ENCODE measurements at places on chromosomes 5 and 9.
A peak's percentile ranks its signal among the peaks of the same experiment; 100 is the strongest.

- no peak for DNase-seq
These were observed 457 bp upstream of the CDH18 start for GRCh38 chr5:19988457-19988856.

DNA sequence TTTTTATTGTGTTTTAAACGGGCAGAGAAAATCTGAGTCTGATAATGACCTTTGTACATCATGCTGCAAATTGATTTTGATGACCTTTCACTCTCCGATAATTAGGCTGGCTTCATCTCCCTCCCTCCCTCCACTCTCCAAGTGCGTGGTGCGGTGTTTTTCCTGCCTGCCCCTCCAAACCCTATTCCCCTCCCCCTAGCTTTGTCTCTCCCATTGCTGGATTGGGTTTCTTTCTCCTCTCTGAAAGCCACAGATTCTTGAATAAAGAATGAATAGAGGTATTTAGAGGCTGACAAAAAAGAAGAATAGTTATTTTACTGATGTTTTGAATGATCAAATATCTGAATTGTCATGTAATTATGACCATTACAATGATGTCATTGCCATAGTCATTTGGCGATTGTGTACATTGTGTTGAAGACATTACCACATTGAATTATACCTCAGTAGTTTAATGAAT, 571.1 kb upstream of the ZNF608 start:
- DNase-seq, result no peak

DNA sequence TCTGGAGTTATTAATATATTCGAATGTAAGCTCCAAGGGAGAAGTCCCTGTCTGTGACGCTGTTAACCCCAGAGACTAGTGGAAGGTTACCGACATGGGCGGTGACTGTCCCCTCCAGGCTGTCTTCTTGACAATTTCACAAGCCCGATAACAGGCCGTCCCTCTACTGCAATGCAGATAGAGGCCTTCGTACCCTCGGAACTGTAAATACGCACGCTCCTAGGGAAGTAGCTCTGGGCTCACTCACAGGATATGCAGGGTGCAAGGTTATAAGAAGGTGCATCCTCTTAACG, 680 bp upstream of the RFK start:
- peak; percentile 12 for DNase-seq

GRCh38 chr9:129467004-129467588, 153.8 kb downstream of the C9orf50 start:
- DNase-seq, result no peak

- DNase-seq, result no peak
These were observed 21.5 kb upstream of the DAB2 start for GRCh38 chr5:39446231-39446630.

- no peak for DNase-seq
These were observed 114.1 kb downstream of the ANKRD55 start for GRCh38 chr5:56119050-56119449.

DNA sequence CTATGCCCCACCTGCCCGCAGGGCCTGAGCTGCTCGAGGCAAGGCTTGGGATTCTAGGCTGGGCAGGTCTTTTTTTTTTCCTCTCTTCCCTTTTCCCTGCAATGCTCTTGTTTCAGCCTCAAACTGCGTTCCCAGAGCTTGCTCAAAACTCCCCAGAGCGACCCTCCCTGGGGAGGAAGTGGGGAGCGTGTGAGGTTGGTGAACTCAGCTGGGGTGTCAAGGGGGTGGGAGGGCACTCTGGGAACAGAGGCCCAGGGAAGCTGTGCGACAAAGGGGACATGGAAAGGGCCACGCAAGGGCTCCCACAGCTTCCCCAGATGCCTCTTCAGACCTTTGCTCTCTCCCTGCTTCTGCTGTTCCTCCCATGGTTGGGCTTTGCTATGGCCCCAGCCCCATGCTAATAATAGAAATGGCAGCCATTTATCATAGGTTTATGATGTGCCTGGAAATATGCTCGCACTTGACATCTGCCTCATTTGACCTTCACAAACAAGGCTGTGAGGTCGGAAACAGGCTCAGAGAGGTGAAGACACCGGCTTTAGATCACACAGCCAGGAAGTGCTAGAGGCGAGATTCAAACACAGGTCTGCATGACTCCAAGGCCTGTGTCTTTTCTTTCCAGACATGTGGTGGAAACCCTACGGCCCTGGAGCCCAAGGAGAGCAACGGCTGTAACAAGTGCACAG, 40.9 kb upstream of the IL17B start:
- no peak for DNase-seq

- DNase-seq, result no peak
These were observed 244.3 kb downstream of the TAF11L14 start for GRCh38 chr5:17878541-17878940.

GRCh38 chr5:149261246-149261645, 10.4 kb upstream of the AFAP1L1 start:
- DNase-seq, result no peak

GRCh38 chr5:115343855-115344254, 47.4 kb upstream of the CCDC112 start:
- no peak for DNase-seq

GRCh38 chr5:141633871-141634561, 2.6 kb downstream of the HDAC3 start:
- DNase-seq, result no peak

DNA sequence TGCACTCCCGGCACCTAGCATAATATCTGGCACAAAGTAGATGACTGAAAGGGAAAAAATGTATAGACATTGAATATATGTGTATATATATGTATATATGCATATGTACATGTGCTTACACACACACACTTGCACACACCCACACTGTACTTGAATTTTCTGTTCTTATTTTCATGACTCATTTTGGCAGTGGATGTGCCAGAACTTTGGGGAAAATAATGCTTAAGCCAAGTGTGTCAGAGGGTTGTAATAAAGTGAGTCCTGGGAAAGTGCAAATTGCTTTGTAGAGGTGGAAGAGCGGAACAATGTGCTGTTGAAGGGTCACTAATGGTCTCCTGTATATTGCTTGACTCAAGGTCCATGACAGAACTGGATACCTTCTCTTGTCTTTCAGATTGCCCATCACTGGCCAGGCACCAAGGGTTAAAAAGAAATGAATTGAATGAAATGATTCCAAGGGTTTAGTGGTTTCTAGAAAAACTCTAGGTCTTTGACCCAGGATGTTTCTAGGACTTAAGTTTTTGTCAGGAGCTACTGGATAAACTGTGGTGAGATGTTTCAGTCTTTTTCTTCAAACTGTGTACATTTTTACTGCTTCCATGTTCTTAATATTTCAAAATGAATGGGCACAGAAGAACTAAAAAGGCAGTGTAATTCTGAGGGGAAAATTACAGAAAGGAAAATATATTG, 129.9 kb upstream of the MOCS2 start:
- DNase-seq, result no peak

GRCh38 chr5:69024241-69024651, 69.6 kb upstream of the SLC30A5 start:
- no peak for DNase-seq

DNA sequence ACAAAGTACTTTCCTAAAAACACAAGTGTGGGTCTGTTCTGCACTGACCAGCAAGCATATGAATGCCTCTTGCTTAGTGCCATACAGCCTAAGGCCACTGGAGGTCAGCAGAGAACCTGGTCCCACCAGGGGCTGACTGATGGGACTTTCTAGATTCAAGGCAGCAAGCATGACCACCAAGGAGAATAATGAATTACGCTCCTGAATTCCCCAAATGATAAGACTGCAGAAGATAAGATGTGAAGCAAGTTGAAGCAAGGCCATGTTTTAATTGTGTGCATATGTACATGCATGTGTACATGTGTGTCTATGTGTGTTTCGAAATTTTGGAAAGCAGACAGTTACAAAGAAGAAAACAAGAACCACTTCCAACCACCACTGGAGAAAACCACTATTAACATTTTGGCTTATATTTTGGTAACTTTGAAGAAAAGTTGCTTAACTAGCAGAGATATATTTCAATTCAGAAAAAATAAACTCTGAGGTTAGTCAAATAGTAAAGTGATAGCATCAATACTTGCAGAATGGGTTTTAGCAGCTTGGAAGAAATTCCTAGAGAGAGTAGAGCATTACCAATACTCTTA, 70.5 kb downstream of the ERP44 start:
- peak; percentile 26 for DNase-seq

DNA sequence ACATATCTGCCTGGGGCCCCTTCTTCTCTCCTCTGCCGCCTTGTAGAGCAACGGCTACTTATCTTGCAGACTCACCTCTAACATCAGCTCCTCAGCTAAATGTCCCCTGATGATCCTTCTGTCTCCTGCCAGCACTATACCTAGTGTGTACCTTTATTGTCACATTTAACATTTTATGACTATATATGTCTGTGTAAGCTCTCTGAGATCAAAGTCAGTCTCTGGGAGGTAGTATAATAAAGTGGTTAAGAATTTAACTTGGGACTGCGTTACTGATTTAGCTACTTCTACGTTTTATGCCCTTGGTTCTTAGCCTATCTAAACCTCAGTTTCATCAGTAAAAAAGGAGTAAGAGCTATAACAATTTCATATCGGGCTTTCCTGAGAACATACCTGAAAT, 2.2 kb downstream of the TMED7 start:
- DNase-seq, result no peak

DNA sequence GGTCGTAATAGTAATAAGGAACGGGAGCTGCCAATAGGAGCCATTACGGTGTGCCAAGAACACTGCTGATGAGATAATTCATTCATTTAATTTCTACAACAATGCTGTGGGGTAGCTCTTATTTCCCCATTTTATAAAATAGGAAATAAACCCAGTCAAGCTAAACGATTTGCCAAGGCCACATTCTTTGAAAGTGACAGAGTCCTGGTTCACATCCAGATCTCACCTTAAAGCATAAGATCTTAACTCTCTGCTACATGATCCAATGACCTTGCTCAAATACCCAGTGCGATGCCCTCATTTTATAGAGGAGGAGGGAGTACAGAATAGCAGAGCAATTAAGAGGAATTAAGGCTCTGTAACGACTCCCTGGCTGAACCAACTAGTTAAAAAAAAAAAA, 5.0 kb downstream of the PDE6A start:
- DNase-seq, result no peak

DNA sequence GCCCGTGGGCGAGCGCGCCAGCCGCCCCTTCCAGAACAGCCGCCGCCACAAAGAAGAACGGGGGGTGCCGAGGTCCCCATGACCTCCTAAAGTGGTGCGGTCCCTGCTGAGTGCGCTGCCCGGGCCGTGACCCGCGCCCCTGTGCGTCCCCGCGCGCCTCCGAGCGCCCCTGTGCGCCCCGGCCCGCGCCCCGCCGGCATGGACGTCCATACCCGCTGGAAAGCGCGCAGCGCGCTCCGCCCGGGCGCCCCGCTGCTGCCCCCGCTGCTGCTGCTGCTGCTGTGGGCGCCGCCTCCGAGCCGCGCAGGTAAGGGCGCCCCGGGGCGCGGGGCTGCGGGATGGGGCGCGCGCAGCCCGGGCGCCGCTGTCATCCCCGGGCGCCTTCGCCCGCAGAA, 384 bp downstream of the COL5A1 start:
- DNase-seq, result no peak

- no peak for DNase-seq
These were observed 46.7 kb upstream of the CER1 start for GRCh38 chr9:14769230-14769571.

DNA sequence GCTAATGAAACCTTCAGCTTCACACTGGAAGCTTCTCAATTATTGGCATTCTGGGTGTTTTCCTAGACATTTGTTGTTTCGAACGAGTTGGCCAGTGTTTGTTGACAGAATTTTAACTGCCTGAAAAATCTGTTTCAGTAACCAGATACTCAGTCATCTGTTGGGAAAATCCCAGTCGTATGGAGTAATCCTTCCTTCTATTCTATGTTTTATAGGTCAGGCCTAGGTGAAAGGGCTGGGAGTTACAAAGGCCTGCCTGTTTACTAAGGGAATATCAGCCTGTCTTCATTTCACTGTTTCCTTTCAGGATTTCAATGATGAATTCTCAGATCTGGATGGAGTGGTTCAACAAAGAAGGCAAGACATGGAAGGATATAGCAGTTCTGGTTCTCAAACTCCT, 59.9 kb downstream of the GRAMD2B start:
- DNase-seq, result no peak

DNA sequence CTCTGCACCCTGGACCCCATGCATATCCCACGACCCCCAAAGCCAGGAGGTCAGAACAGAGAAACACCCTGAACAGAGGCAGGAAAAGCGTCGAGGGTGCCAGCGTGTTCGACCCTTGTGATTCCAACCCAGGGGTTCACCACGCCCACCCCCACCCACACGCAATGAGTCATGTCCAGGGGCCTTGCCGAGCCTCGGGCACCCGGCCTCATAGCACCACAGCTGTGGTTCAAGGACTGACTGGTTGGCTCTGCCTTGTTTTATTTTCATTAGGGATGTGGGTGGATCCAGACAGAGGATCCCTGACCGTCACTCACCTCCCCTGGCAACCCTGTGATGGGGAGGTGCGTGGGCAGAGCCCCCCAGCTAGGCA, 9.5 kb upstream of the QSOX2 start:
- no peak for DNase-seq

DNA sequence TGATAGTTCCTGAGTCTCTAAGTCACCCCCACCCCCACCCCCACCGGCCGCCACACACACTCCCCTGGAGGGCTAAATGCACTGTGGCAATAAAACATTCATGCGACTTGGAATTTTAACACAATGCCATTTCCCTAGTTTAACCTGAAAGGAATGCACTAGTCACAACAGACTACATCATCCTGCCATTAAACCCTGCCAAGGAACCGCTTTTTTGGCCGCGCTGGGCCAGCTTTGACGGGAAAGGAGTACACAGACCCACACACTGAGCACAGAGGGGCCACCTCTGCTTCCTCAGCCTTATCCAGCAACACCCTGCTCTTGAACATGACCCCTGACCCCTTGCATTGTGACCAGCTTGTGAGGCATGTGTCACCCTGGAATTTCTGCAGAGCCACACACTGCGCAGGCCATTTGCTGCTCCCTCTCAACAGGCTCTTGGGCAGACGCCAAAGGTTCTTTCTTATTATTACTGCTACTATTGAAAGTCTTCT, 165.3 kb downstream of the BNC2 start:
- no peak for DNase-seq

- no peak for DNase-seq
These were observed 67.9 kb upstream of the RXRA start for GRCh38 chr9:134258332-134258731.

- DNase-seq, result no peak
These were observed 1.8 kb upstream of the CFAP95 start for GRCh38 chr9:69818750-69819345.

GRCh38 chr5:151864061-151864748, 60.4 kb downstream of the GLRA1 start:
- no peak for DNase-seq

GRCh38 chr5:11426442-11426841, 477.8 kb downstream of the CTNND2 start:
- DNase-seq, result no peak

- no peak for DNase-seq
These were observed 51.8 kb upstream of the APC start for GRCh38 chr5:112685931-112686330.

Measured in stimulated activated CD8-positive, alpha-beta memory T cell treated with anti-CD3 and anti-CD28 coated beads, Interleukin-15, amount 100 ng/mL, for 24 hours (primary cell).